ENCODE measurements at places on chromosomes 6 and 20. TPM values are rescaled to one million over a fixed set of nuclear protein-coding genes. Genes with fewer than 3 reads are reported as not detected.

KHDC1L gene
- total RNA-seq: 0.41 TPM

BPIFA1 gene
- not detected for total RNA-seq

CST4 gene
- not detected for total RNA-seq

MCHR2 gene
- total RNA-seq: not detected

SLC18B1 gene
- total RNA-seq: 4.8 TPM

ELOVL4 gene
- total RNA-seq: 1.6 TPM

TCP11 gene
- total RNA-seq: not detected

SCUBE3 gene
- total RNA-seq: 0.05 TPM

Measured in A549 treated with dexamethasone at 1 μM for 4 hours (cell line).